ENCODE measurements at places on chromosomes 16 and 17.

DNA sequence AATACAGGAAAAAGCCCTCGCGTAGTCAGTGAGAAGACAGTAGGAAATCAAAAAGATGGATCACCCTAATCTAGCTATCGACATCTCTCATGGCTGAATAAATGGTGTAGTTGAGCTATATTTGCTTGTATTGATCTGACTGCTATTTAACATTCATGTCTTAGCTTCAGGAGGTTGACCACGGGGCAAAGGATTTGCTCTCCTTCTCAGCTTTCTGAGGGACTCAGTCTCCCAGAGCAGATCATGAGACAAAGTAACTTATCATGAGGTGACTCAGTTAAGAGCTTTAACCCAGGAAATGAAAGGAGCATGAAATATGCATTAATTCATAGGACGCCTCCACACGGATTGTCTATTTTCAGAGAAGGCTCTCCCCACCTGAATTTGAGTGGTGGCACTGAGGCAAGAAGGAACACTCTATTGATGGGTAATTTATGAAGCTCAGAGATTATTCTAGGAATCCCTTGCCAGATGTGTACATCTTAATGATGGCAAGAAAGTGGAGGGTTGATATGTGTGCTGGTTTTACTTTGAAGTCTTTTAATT is 608 bp downstream of the RBFOX1 start:
- DNase-seq = no peak

- DNase-seq = no peak
Measured at GRCh38 chr16:10729104-10730048, 14.3 kb upstream of the NUBP1 start.

- DNase-seq = peak; percentile 71
Measured at GRCh38 chr17:48259694-48260291, 152.2 kb downstream of the SNX11 start.

- DNase-seq = peak; percentile 9
Measured at GRCh38 chr17:2259769-2260536, 43.6 kb downstream of the SMG6 start.

DNA sequence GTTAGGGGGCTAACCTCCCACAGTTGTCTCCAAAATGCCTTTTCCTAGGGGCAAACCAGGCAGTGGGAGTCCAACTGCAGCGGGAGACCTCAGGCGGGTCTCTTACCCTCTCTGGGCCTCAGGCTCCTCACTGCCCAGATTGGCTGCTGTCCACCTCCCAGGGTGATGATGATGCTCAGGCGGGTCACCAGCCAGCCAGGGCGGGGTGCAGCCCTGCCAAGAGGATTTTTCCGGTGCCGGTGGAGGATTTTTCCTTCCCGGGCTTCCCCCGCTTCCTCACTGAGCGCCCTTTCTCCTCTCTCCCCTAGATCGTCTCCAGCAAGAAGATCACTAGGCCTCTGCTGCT is 22.8 kb downstream of the CPNE2 start:
- DNase-seq = no peak
